Bronchial smooth muscle cell (primary cell): ENCODE measurements at places on chromosomes 11 and 22. TPM values are rescaled to one million over a fixed set of nuclear protein-coding genes. Genes with fewer than 3 reads are reported as not detected.

The RIMBP3B gene
- total RNA-seq = under 0.01 and 0.16 TPM in 2 replicates

The MUC6 gene
- not detected in 2 replicates for total RNA-seq

The OR4D5 gene
- total RNA-seq = not detected in 2 replicates

The KRTAP5-2 gene
- total RNA-seq = not detected in 2 replicates

The GAS2 gene
- 0.63 and 1.0 TPM in 2 replicates for total RNA-seq

The OR10G4 gene
- not detected in 2 replicates for total RNA-seq

The BTG4 gene
- not detected in 2 replicates for total RNA-seq

The TLCD5 gene
- total RNA-seq = 6.8 and 6.9 TPM in 2 replicates

The FAT3 gene
- under 0.01 and 0.16 TPM in 2 replicates for total RNA-seq

The CBLIF gene
- total RNA-seq = not detected in 2 replicates
